ENCODE measurements at places on chromosomes 5 and 9.

DNA sequence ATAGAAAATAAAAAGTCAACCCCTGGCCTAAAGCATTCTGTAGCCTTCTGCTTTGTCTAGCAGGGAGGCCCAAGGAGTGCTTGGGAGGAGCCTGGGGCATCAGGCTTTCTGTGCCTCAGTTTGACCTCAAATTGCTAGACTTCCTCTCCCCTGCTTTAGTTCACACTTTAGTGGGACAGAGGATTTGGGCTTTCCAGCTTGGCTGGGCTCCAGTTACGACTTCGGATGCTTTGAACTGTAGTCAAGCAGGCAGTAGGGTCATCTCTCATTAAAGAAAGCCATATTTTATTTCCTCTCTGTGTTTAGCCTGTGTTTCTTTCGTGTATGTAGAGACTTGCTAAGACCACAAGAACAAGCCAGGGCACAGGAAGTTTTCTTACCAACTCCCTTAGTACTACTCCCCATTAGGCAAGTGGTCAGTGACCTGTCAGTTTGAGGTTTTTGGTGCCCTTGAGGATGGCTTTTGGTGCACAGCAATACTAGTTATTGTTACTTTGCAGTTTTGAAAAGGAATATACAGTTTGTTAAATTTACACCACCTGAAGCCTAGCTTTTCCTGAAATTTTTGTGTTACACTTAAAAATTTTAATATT lies 334.7 kb downstream of the NDUFS4 start:
- no peak for DNase-seq

GRCh38 chr9:130209422-130209821 lies 37.2 kb downstream of the NCS1 start:
- DNase-seq: no peak

- no peak for DNase-seq
Measured at GRCh38 chr5:124087752-124088151, 575.8 kb downstream of the CSNK1G3 start.

DNA sequence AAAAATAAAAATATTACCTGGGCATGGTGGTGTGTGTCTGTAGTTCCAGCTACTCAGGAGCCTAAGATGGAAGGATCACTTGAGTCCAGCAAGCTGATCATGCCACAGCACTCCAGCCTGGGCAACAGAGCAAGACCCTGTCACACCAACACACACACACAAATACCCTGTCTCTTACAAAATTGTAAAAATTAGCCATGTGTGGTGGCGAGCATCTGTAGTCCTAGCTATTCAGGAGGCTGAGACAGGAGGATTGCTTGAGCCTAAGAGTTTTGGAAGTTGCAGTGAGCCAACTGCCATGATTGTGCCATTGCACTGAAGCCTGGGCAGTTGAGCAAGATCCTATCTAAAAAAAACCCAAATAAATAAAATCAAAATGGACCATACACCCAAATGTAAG lies 32.1 kb upstream of the DENND4C start:
- DNase-seq: no peak

DNA sequence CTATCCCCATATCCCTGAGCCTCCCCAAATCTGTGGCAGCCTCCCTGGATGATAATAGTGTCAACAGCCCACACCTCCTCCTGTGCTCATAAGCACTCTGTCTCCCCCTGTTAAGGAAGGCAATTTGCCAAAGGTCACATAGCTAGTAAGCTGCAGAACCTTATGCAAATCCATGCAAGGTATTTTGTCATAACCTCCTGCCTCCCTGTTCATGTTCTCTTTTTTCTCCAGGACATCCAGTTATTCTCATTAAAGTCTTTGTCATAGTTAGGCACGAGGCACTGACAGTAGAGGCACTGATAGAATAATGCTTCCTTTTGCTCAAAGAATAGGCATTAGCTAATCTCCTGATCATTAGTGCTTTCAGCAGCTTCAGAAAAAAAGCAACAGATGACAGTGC lies 10.2 kb upstream of the AUH start:
- no peak for DNase-seq

DNA sequence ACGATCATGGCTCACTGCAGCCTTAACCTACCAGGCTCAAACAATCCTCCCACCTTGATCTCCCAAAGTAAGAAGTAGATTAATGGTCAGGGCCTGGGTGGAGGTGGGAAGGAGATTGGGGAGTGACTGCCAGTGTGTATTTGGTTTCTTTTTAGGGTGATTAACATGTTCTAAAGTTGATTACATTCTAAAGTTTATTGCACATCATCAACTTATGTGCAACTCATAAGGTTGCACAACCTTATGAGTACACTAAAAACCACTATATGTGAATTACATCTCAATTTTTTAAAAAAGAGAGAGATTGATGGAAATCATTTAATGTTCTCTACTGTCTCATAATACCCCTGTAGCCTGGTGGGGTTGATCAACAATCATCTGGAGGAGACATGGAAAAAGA lies 218.1 kb downstream of the AOPEP start:
- DNase-seq: no peak

GRCh38 chr5:28822071-28822470 lies 1783.7 kb upstream of the CDH9 start:
- DNase-seq: no peak

DNA sequence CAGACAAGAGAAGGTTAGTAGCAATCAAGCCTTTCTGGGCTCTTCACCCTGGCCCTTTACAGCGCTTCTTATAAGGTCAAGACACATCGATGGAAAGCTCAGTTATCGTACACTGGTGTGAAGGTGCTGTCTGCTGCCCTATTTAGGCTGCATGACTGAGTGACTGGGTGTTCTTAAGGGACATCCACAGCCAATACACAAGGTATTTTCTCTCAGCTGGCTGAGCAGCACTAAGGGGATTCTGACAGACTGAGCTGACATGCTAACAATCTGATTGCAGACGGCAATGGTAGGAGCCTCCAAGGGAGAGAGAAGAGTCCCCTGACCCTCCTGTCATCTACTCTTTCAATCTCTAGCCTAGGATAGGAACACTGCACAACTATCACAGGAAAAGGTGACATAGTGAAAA lies 577.9 kb downstream of the ISL1 start:
- DNase-seq: no peak

GRCh38 chr5:61732796-61733195 lies 400.7 kb downstream of the ZSWIM6 start:
- no peak for DNase-seq

GRCh38 chr9:88809355-88810161 lies 181.7 kb upstream of the S1PR3 start:
- DNase-seq: no peak

- DNase-seq: no peak
Measured at GRCh38 chr5:131541071-131541470, 94.0 kb downstream of the RAPGEF6 start.

- DNase-seq: no peak
Measured at GRCh38 chr5:25694801-25695200, 1050.0 kb upstream of the CDH10 start.

- DNase-seq: no peak
Measured at GRCh38 chr5:174563899-174564298, 160.5 kb upstream of the MSX2 start.

- no peak for DNase-seq
Measured at GRCh38 chr5:10676224-10676623, 84.8 kb downstream of the DAP start.

DNA sequence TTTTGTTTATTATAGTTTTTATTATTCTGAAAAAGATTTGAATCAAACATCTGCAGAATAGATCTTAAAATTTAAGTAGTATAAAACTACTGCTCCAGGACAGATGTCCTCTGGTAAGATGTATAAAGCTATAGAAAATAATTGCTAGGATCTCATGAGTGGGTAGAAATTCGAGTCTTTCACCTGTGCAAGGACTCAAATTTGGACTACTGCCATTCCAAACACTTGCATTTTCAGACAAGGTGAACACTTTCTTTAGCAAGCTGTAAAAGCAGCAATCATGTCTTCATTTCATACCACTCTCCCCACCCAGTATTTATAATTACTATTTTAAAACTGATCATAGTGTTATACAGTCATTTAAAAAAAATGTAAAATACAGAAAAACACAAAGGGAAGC lies 20.7 kb downstream of the SKP2 start:
- no peak for DNase-seq

DNA sequence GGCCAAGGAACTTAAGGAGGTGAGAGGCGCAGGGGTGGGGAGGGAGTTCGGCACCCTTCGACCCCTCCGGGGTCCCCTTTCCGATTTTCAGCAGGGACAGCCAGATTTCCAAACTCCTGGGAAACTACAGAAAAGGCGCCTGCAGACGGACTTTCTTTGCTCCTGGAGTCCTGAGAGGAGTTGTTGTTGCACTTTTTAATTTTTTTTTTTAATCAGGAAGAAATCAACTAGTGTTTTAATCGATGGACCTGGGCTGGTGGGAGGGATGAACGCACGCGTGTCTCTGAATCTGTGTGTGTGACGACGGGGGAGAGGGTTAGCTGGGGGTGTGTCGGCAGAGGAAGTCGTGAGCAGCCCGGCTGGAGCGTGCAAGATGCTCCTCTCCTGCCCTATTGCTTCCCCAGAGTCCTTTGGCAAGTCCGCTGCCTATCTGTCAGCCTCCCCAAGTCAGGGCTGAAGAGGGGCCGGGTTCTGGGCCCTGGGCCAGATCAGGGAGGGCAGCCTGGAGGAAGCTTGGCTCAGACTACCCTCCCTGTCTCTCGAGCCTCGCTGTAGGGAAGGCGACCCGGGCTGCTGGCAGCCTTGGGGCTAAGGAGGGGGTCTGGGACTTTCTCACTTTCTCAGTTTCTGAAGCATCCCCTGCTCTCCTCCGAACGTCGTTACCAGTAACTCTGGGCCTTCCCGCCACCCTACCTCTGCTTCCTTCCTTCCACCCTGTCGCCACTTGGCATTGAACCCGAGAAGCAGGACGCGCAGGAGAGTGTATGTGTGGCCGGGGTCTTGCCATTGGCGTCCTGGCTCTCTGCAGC lies 731 bp downstream of the PRR16 start:
- DNase-seq: peak; percentile 25

- DNase-seq: peak; percentile 49
Measured at GRCh38 chr5:66814146-66814991, 218.2 kb downstream of the MAST4 start.

- no peak for DNase-seq
Measured at GRCh38 chr9:78680196-78680595, 383.3 kb downstream of the PSAT1 start.

DNA sequence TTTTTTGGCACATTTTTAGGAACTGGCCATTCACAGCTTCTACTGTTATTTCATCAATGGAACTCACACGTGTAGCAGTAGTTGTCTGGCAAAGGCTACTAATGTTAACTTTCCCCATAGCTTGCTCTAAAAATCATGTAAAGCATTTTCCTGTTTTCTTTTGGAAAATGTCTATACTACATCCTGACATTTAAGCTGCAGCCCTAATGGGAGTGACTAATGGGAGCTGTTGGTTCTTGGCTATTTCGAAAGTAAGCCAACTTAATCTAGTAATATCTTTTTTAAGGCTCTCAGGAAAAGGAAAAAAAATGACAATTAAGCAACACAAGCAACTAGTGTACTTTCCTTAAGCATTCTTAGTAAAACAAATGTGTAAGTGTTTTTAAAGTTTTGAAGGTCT lies 169.2 kb downstream of the SLC12A2 start:
- no peak for DNase-seq

GRCh38 chr5:104513121-104513602 lies 950.6 kb upstream of the NUDT12 start:
- DNase-seq: peak; percentile 97

- no peak for DNase-seq
Measured at GRCh38 chr9:77848404-77848803, 183.2 kb downstream of the GNAQ start.

DNA sequence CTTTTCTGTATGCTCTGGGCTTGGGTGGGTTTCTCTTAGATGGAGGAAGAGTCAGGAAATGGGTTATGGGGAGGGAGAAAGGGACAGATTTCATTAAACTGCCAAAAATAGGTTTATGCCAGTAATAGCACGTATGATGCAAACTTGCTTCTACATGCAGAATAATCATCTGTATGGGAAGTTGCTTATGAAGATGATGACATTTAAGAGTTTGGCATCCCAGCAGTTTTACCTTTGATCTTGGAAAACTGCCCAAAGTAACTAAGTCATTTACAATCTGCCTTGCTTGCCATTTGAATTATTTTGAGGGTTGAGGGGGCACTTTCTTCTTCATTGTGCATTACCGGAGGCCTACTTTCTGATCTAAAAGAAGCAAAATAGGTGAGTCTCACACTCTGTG lies 282.9 kb upstream of the ANKRD55 start:
- no peak for DNase-seq

DNA sequence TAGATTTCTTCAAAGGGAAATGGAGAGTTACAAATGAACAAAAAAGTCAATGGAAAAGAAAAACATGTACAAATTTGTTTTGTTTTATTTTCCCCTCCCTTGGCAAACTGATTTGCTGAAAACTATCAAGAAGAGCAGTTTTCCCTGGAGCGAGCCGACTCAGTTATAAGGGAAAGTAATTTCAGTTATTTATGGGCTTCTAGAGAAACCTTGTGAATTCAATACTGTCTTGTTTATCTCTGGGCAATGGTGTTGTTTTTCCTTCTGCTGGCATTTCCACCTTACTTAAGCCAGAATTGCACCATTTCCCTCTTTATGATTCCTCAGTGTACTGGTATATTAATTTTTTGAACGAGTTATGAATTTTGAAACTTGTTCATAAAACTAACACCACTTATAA lies 1163.6 kb downstream of the CDH12 start:
- DNase-seq: peak; percentile 40

DNA sequence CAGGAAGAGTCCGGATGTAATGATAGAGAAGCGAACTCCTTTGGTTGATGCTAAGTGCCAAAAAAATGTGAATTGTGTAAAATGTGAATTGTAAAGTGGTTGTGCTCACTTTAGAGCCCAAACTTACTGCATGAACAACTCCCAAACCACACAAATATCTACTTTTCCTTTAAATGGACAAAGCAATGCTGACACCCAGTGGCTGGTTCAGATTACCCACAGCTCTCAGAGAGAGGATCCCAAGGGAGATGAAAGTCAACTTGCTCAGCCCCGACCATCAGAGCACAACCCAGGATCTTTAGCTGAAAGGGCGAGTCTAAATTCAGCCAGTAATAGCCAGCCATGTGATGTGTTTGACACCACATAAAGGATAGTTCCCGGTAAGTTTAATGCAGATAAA lies 133.7 kb downstream of the NMUR2 start:
- DNase-seq: peak; percentile 87

DNA sequence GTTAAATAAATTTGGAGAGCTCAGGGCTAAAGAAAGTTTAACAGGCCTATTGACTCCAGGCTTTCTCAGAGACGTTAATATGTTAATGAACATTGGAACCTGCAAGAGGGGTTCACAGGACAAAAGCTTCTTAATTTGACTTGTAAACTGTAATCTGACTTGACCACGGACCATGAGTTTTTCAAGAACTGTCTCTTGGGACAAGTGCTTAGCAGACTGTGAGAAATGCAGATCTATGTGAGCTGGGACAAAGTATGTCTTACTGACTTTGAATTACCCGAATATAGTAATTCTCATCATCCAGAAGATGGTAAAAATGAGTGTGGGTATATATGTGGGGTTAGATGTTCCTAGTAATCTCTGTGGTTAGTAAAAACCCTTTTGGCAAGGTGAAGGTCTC lies 186.6 kb downstream of the ATP10B start:
- no peak for DNase-seq

GRCh38 chr9:128893354-128893753 lies 11.4 kb downstream of the LRRC8A start:
- no peak for DNase-seq

- DNase-seq: peak; percentile 79
Measured at GRCh38 chr9:120344230-120344629, 235.7 kb downstream of the CDK5RAP2 start.
